MV-4-11 (cell line): ENCODE measurements at places on chromosomes 13 and 19.

GRCh38 chr19:19528721-19529490 is at the start of gene YJEFN3:
Gene YJEFN3, plus strand, starts transcription at chr19:19528911. Its CDS starts 22 bp downstream, at chr19:19528933.
- no peak for DNase-seq

- no peak for DNase-seq
These were observed 1818.6 kb downstream of the PCDH9 start for GRCh38 chr13:65411521-65411920.

DNA sequence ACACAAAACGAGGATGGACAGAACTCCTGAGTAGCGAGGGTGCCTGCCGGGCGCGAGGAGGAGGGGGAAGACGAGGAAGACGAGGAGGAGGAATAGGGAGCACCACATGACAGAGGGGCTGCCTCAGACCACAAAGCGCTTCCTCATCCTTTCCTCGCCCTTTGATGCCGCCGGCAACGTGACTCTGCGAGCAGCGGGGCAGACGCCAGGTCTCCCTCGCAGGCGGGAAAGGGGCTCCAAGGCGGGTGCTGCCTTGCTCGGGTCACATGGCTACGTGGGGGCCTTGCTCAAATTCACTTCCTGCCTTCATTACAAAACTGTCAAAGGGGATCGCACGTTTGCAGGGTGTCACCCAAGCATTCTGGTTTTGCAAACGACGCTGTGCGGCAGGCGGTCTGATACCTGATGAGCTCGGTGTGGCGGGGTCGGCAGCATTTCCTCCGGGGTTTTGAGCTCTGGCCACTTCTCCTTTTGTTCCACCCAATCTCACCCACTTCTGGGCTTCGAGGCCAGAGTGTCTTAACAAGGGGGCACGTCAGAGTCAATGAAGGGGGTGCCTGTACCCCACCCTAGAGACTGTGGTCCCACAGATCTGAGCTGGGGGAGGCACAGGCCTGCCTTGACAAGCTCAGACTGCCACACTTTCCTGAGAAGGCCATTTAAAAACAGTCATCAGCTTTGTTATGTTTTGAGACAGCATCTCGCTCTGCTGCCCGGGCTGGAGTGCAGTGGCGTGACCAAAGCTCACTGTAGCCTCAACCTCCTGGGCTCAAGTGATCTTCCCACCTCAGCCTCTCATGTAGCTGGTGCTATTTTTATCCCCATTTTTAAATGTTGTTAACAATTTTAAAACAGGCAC is 14.9 kb downstream of the MAP2K2 start:
- DNase-seq, result peak; percentile 87

GRCh38 chr13:25677956-25678355 is 306.2 kb downstream of the ATP8A2 start:
- DNase-seq, result no peak

DNA sequence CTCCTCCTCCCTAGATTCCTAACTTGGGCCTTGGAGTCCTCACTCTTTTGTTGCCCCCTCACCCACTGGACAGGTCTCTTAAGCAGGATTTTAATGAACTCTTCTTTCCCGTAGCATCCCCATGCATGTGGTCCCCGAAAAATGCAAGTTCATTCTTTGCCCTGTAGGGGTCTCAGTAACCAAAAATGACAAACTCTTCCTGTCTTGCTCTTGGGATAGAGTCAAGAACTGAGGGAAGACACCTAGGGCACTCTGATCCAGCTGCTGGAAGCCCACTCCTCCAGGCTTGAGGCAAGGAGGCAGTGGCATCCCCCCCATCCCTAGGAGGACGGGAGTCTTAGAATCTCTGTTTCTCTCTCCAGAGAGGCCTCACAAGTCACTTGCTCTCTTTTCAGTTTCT is 987.0 kb downstream of the DIAPH3 start:
- no peak for DNase-seq
